ENCODE measurements at places on chromosomes 1 and 21.

DNA sequence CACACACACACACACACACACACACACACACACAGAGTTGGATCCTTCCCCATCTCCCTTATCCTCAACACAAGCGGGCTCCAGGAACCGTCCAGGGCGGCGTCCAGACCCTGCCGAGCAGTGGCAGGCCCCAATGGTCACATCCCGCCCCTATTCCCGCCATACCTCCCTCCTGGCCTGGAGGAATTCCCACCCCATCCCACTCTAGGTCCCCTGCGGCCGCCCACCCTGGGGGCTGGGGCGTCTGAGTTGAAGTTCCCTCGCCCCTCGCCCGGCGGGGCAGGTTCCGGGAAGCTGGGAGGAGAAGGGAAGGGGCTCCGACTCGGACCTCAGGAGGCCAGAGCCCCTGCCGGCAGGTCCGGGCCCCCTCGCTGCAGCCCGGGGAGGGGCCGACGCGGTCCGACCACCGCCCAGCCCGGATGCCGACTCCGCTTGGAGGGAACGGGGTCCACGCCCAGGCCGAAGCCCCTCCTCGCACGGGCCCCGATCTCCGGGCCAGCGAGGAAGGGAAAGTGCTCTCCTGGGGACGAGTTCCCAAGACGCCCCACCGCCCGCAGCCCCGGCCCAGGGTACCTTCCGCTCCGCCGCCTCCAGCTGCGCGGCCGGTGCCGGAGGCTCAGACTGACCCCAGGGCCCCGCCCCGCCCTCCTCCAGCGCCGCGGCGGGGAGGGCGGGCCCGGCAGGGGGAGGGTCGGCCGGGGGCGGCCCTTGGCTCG, at the start of gene RHOC:
Gene RHOC, minus strand, starts transcription at position 623 of the 716 bp plus-strand sequence. CDS start 3,328 bp downstream, outside the sequence.
- DNase-seq = peak; percentile 33

GRCh38 chr1:165317612-165318011, 38.9 kb downstream of the LMX1A start:
- DNase-seq = no peak

- DNase-seq = peak; percentile 84
These were observed at the start of gene MAPKAPK2 for GRCh38 chr1:206684478-206685333. Gene MAPKAPK2 (plus strand): TSS chr1:206684905. CDS start chr1:206685230, 325 bp downstream.

GRCh38 chr1:112698366-112699310, 8.3 kb downstream of the RHOC start:
- no peak for DNase-seq

DNA sequence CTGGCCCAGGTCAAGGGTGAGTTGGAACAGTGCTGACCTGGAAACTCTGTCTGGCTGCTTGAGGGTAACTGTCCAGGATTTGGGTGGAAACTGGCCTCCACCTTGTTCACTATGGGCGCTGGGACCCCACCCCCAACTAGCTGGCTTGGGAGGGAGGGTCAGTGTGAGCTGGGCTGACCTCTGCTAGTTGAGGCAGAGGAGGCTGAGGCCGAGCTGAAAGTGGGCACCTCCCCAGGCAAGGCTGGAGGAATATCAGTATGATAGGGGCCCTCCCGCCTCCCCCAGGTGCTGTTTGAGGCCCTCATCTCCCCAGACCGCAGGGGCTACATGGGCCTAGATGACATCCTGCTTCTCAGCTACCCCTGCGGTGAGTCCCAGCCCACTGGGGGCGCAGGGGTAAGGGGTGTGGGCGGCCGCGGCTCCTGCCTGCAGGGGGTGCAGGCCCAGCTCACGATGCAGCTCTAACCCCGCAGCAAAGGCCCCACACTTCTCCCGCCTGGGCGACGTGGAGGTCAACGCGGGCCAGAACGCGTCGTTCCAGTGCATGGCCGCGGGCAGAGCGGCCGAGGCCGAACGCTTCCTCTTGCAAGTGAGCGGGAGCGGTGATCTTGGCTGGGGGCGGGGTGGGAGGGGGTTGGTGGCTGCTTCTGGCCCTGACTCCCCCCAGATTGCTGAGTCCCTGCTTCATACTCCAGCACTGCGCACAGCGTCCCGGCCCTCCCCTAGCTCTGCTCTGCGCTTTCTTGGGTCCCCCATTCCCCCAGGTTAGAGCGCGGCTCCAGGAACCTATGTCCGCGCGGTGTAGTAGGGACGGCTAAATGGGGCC, 22.9 kb downstream of the PTPRU start:
- no peak for DNase-seq

DNA sequence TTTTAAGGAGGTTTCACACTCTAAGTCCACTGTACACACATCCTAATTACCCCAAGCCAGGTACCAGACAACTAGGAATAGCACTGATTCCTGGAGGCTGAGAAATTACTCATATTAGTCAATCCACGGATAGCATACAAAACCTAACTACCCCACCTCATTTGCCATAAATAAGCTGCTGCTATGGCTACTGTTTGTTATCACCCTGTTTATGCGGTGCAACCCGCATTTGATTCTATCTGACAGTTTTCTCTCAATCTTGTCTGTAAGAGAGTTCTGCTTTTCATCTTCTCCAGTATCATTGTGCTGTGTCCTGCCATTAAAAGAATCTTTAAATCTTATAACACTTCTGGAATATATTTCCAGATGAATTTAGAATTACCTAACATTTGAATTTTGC, 1496.5 kb downstream of the PLA2G4A start:
- no peak for DNase-seq

GRCh38 chr1:213425376-213426030, 374.5 kb downstream of the RPS6KC1 start:
- DNase-seq = no peak

- no peak for DNase-seq
These were observed 60.6 kb upstream of the LRRC8B start for GRCh38 chr1:89464008-89464407.

GRCh38 chr1:3070644-3071564, 1.9 kb downstream of the PRDM16 start:
- no peak for DNase-seq

DNA sequence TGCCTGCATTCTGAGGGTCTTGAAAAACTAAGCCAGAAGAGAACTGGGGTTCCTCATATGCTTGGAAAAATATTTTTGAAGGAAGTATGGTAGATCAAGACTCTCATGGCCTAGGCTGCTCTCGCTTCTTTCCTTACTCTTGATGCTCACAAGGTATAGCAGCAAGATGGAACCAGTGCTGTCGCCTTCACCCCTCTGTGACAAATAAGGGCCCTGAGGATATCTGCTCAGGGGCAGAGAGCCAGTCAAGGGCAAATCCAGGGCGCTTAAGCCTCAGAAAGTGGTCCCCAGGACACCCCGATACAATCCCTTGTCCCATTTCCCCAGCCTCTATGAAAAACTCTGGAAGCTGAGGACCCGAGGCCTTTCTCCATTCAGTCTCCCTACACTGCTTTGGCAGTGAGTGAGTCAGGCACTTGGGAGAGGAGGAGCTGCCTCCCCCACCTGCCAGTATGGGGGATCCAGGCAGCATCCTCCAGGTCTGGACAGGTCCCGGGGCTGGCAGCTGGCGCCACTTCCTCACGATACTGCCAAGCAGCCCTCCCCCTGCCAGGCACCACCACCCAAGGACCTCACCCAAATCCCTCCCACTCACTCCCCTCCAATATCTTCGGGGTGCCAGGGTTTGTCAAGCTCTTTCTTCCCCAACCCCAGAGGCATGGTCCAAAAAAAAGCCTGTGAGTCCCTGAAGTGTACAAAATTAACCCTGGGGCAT, 1.3 kb downstream of the IGSF9 start:
- DNase-seq = no peak

DNA sequence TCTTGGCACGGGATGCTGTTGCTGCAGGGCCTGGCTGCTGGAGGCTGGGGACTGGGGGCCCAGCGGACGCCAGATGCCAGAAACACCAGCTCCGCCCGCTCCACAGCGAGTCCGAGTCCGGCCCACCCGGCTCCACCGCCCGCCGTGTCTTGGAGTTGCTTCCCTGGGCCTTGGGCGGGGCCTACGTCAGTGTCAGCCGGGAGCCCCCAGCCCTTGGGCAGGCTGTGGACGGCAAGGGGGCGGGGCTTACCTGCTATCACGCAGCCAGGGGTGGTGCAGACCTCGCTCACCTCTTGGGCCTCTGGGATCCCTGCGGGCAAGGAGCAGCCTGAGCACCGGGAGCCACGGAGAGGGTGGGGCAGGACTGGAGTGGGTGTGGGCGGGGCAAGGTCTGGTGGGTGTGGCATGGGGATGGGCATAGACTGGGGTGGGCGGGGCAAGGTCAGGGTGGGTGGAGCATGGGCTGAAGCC, 21.8 kb downstream of the MMEL1 start:
- DNase-seq = no peak

- no peak for DNase-seq
These were observed 176.5 kb downstream of the RERE start for GRCh38 chr1:8640950-8641349.

GRCh38 chr1:164858096-164858632, 299.2 kb downstream of the PBX1 start:
- DNase-seq = no peak

DNA sequence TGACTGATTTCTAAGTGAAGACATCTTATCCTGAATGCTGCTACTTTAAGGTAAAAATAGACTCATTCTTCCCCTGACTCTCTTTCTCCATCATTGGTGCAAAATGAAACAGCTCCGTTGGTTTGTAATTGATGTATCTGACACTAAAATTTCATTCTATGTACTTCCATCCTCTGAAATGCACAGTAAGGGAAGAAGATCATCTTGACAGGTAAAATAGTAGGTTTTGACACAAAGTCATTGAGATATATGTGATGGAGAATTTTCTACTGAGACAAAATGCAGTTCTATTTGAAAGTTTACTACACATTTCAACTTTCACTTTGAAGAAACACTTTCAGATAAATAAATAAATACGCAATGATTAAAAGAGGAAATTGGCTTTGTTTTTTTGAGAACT, 348.9 kb downstream of the SMYD3 start:
- DNase-seq = no peak

DNA sequence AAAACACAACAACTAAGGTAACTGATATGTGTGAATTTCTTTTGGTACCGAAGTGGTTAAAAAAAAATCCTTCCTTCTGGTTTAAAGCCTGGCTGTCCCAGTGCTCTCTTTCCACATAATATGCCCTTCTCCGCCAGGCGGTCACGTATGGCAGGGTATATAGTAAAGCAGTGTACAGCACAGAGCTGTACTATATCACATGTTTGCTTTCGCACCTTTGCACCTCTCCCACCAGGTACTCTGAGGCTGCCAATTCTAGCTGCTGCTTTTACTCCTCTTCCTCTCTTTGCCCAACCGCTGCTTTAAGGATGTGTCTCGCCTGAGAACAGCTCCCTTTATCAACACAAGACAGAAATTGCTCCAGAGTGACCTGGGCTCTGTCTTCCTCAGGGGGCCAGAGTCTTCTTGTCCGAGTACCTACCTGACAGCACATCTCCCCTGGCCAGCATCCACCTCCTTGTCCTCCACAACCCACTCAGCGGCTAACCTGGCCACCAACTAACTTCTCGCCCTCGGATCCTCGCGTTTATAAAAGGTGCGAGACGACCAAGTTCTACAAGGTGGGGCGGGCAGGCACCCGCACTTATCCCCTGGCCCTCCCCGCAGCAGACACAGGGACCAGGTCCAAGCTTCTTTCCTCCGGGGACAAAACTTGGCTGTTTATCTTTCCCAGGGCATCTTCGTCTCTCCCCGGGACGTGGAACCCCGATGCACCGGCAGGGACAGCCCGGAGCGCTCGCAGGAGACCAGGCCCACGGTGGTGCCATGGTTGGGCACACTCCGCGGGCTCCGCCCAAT, 1.6 kb downstream of the COLGALT2 start:
- no peak for DNase-seq

DNA sequence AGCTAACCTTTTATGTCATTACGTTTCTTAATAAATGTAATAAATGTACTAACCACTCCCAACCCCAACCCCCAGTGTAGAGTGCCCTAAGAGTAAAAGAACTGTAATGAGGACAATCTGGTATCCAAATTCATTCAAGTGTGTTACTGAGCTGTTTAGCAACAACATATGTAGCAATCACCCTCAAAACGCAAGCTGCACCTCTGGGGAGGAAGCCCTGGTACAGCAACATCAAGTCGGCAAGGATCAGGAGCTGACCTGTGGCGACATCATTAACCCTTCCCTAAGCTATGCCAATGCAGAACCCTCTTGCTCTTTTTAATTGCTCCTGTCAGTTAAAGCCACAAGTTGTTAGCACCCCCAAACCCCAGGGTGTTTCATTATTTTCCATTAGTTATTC, 47.1 kb downstream of the STX6 start:
- no peak for DNase-seq

DNA sequence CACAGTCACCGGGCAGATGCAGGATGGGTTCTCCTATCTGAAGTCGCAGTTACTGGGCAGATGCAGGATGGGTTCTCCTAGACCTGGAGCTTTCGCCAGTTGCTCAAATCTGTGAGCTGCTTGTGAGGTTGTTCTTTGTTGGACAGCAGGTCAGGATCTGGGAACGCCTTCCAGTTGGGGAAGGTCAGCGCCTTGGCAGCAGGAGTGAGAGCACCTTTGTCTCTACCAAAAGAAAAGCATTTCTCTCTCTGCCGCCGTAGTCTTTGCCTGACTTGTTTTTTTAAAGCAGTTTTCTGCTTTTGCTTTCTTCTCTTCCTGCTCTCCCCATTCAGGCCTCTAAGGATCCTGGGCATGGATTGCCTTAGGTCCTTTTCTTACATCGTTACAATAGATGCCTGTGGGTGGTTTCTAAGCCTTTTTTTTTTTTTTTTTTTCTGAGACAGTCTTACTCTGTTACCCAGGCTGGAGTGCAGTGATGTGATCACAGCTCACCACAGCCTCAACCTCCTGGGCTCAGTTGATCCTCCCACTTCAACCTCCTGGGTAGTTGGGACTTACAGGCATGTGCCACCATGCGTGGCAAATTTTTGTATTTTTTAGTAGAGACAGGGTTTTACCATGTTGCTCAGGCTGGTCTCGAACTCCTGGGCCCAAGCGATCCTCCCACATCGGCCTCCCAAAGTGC, 15.7 kb downstream of the PEX14 start:
- DNase-seq = no peak

GRCh38 chr1:47224676-47225399, 7.2 kb downstream of the TAL1 start:
- no peak for DNase-seq

DNA sequence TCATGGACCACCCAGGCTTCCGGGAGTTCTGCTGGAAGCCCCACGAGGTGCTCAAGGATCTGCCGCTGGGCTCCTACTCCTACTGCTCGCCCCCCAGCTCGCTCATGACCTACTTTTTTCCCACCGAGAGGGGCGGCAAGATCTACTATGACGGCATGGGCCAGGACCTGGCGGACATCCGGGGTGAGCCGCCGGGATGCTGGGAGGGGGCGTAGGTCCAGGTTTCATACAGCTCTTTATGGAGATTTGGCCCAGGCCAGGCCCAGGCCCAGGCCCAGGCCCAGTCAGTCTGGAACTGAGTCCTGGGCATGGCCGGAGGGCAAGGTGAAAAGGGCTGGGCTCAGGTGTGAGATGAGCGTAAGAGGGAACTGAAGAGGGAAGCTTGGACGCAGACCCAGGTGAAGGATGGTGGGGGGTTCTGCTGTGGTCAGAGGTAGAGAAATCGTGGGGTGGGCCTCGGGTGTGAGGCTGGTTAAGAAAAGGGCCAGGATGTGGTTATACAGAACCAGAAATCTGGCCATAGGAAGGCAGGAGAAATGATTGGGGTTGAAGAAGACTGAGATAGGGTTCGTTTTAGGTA, 23.0 kb downstream of the DISP3 start:
- DNase-seq = no peak

GRCh38 chr1:236886199-236886598, 91.1 kb downstream of the MTR start:
- DNase-seq = no peak

- no peak for DNase-seq
These were observed 189.2 kb upstream of the VAMP3 start for GRCh38 chr1:7581754-7582459.

All from T-helper 9 cell (primary cell).